ENCODE measurements at places on chromosomes 1 and 21. TPM values are rescaled to one million over a fixed set of nuclear protein-coding genes. Genes with fewer than 3 reads are reported as not detected.

The OVAAL gene
- total RNA-seq, result 0.62 TPM

The SLAMF9 gene
- not detected for total RNA-seq

The HORMAD1 gene
- 16.5 TPM for total RNA-seq

The TEKT2 gene
- total RNA-seq, result 6.0 TPM

The FAM131C gene
- total RNA-seq, result not detected

The IGSF9 gene
- 7.6 TPM for total RNA-seq

DNA sequence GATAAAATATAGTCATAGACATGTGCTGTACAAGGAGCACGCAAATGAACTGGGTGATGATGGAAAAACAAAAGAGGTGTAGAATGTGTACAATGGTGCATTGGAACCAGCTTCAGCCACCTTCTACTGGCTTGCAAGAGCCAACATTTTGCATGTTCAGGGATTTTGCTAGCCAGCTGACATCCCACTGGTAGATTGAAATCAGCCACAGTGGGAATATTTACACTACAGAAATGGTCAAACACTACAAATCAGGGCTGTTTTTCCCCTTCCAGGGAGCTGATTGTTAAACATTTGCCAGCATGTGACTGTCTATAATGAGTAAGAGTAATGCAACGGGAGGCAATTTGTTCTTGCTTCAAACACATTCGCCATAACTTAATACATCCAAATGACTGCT, 23.2 kb downstream of the PMVK start:
- H3K36me3 ChIP-seq, result no peaks in the 10 kb centered on the region
- H3K27me3 ChIP-seq, result no peaks in the 10 kb centered on the region
- DNase-seq, result no peak
- no peak overlapping the region for H3K27ac ChIP-seq
- peaks cover 5% of the 10 kb centered on the region for H3K4me1 ChIP-seq

DNA sequence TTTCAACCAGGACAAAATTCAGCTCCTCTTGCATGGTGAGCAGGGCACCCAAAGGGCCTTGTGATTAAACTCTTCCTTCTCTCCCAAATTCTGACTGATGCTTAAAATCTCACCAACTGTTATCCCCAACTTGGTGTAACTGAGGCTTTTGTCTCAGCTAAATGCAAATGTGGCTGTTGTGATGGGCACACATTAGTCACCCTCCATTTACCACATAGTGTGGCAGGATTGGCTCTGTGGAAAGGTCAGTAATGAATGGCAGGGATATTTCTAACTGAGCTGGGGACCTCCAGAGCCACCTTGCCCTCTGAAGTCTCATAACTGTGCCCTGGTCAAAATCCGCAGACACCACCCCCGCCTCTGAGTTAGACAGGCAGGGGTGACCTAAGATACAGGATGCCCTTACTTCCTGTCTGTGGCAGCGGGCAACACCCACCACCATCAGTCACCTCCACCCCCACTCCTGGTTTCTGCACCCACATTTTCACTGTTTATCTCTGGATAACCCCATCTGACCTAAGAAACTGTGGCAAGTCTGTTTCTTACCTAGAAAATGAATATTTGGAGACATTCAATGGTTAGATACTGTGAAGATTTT, 25.4 kb upstream of the RGS16 start:
- H3K27ac ChIP-seq, result no peak overlapping the region
- DNase-seq, result no peak
